ENCODE measurements at places on chromosomes 2 and 18.

- no peak for DNase-seq
These were observed 44.3 kb upstream of the CAB39 start for GRCh38 chr2:230668184-230668938.

- no peak for DNase-seq
These were observed 13.0 kb upstream of the PROC start for GRCh38 chr2:127405255-127405610.

- no peak for DNase-seq
These were observed 219.1 kb downstream of the RTP5 start for GRCh38 chr2:242088471-242089212.

DNA sequence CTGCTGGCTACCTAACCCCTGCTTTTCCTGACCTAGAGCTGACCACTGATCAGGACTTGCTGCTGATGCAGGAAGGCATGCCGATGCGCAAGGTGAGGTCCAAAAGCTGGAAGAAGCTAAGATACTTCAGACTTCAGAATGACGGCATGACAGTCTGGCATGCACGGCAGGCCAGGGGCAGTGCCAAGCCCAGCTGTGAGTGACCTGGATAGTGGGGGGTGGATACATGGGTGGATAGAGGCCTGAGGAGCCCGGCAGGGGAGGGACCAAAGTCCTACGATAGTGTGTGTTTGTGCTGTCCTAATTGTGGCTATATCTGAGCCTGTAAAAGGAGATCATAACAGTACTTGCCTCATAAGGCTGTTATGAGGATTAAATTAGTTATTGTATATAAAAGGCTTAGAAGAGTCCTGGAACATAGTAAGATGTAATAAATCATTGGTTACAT is 8.2 kb downstream of the PLCD4 start:
- no peak for DNase-seq

- no peak for DNase-seq
These were observed 20.3 kb downstream of the PTPN2 start for GRCh38 chr18:12863687-12864216.

GRCh38 chr2:75243219-75243618 is 43.9 kb upstream of the TACR1 start:
- DNase-seq, result no peak

DNA sequence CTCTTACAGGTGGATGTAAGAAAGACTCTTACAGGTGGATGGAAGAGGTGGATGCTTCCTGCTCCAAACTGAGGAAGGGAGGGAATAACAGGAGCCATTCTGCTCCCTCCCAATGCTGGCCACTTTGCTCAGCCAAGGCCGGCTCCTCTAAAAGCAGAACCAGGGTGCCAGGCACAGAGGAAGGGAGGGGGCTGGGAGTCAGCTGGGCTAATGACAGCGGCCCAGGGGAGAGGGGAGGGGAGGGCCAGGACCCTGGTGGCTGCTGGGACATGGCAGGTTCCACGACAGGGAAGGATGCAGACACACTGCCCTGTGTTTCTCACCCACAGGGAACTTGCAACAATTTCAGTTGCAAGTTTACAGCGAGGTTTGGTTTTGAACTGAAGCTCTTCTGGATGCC is 173.4 kb downstream of the ANAPC1 start:
- no peak for DNase-seq

DNA sequence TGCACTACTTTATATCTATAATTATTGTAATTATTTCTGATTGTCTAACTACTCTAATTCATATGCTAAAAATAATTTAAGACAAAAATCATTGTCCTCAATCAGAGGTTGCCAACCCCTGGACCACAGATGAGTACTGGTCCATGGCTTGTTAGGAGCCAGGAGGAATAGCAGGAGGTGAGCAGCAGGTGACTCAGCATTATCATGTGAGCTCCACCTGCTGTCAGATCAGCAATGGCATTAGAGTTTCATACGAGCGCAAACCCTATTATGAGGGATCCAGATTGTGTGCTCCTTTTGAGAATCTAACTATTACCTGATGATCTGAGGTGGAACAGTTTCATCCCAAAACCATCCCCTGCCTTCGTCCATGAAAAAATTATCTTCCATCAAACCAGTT is 1434.4 kb downstream of the LRP1B start:
- DNase-seq, result no peak

DNA sequence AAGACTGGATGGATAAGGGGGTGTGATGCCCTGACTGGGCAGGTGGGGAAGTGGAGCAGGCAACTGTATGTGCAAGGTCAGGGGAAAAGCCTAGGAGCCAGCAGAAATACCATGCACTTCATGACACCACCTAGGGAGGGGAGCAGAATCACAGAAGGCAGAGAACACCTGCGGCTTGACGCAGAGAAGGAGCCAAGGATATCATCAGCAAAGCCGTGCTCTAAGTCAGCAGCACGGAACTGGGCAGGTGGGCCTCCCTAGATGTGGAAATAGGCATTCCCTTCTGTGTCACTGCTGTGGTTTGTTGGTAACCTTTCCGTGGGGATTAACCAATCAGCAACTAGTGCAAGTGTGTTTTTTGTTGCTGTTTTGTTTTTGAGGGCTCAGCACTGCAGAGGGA is 41.3 kb downstream of the HDLBP start:
- DNase-seq, result no peak

DNA sequence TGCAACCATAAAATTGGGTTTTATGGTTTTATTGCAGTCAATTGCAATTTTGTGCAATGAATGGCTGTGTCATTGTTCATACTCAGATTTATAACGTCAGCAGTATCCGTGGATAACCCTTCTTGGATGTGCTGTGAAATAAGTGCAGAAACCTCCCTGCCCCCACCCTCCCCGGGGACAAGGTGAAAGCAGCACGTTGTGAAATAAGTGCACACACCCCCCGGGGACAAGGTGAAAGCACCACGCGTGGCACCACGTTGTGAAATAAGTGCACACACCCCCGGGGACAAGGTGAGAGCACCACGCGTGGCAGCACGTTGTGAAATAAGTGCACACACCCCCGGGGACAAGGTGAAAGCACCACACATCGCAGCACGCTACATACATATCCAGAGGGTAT is 93.6 kb upstream of the NFATC1 start:
- no peak for DNase-seq

DNA sequence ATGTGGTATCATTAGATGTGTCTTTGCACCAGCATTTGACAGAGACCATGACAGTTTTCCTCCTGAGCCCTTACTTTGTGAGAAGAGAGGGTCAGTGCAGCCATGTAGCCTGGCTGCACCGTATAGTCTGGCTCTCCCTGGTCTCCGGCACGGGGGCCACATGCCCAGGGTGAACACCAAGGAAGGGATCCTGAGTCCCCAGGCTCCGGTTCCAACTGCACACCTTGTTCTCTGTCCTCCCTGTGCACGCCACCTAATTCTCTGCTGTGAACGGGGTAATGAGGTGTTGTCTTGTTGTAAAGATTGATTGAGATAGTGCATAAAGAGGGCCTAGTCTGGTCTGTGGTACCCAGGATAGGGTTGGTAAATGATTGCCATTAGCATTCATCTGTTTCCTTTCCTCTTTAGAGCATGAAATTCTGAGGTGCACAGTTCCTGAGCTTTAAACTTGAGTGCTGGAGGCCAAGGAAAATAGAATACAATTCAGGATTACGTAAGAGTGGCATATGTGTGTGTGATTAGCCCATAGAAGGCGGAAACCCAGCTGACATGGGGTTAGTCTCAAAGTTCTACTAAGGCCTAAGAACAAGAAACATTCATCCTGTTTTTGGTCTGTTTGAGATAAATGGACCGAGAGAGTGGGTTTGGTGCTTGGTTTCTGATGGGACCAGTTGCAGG is 55.5 kb downstream of the NCK2 start:
- DNase-seq, result no peak

- no peak for DNase-seq
These were observed 199.5 kb upstream of the RGPD4 start for GRCh38 chr2:107627164-107627563.

GRCh38 chr2:34288016-34288415 is 688.9 kb upstream of the FAM98A start:
- no peak for DNase-seq

DNA sequence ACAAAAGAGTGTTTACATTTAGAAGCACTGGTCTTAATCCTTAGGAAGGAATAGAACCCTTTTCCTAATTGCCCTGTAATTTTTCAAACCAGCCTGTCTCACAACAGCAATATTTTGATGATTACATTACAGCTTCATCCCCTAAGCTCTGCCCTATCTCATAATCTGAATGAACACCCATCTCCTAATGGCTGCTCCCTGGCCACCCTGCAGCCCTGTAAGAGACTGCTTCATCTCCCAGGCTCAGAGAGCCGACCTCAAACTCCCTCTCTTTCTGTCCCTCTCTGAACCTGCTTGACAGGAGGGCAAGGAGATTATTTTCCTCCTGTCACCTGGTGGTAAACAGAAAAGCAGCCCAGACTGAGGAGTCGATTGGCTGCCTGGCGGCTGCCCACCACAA is 107.8 kb downstream of the MAIP1 start:
- DNase-seq, result no peak

- DNase-seq, result no peak
These were observed 60.5 kb upstream of the PELI1 start for GRCh38 chr2:64204703-64205102.

DNA sequence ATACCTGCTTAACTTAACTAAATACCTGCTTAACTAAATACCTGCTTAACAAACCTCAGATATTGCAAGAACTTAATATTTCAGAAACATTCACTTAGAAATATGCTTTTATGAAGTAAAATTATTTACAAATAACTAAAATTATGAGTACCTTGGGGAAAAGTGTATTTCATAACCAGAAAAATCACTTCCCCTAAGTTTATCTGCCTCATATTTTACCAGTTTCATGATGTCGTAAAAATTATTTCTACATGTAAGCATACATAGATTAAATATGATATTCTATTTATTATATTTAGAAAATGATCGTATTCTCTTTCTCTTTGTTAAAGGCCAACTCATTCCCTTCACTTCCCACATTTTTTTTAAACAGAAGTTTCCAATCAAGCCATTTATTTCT is 41.5 kb upstream of the DSC1 start:
- DNase-seq, result no peak

DNA sequence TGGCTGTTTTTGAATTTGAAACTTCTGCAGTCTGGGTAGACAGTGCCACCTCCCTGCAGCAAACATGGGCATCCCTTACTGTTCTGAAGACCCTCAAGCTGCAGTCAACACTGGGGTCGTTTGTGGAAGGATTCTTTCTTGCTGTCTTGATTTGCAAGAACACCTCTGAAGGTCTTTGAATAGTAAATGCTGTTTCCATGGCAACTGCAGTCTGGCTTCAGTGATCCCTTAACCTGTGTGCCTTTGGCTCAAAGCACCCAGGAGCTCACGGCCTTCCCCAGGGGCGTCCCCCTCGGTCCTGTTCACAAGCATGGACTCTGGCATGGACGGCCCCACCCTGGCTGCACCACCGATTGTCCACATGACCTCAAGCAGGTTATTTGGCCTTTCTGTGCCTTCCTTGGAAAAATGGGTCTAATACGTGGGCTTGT is 38.3 kb downstream of the LRRFIP1 start:
- no peak for DNase-seq

- DNase-seq, result no peak
These were observed 296.8 kb upstream of the ZNF521 start for GRCh38 chr18:25648716-25649260.

DNA sequence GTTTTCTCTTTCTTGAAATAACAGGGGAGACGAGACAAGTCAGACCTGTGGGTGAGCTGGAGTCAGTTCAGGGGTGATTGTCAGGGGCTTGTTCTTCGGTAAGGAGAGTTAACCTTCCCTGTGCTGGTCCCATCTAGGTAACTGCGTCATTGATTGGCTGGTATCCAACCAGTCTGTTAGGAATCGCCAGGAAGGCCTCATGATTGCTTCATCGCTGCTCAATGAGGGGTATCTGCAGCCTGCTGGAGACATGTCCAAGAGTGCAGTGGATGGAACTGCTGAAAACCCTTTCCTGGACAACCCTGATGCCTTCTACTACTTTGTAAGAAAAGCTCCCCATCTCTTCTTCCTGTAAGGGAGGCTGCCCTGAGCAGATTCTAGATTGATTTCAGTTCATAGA is 21.3 kb downstream of the PLEK start:
- DNase-seq, result no peak

DNA sequence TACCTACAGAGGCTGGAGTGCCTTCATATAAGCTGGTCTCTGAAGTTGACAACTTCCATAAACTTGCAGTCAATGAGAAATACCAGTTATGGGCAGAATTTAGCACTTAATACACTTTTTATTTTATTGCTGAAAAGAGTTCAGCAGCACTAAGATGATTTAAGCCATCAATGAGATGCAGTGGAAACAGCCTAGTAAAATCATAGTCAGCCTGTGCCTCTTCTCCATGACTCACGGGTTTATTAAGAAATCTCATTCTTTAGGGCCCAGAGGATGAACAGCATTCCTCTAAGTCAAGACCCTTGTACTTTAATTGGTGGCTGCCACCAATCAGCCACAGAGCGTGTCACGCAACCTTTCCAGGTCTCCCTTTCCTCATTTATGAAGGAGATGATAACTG is 1357.9 kb upstream of the CELF4 start:
- DNase-seq, result no peak

DNA sequence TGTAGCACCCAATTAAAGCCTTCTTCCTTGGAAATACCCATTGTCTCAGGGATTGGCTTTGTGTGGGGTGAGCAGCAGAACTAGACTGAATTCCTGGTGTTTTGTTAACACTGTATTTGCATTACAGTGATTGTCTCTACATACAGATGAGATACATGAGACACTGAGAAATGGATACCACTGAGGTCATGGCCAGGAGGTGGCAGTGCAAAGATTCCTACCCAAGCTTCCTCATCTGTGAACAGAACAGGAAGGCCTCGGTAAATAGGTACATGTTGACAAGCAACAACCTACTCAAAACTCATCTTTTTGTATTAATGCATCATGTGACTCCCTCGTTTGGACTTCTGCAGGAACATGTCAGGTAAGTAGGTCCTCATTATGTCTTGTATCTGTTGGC is 445.8 kb upstream of the RGPD4 start:
- DNase-seq, result no peak

DNA sequence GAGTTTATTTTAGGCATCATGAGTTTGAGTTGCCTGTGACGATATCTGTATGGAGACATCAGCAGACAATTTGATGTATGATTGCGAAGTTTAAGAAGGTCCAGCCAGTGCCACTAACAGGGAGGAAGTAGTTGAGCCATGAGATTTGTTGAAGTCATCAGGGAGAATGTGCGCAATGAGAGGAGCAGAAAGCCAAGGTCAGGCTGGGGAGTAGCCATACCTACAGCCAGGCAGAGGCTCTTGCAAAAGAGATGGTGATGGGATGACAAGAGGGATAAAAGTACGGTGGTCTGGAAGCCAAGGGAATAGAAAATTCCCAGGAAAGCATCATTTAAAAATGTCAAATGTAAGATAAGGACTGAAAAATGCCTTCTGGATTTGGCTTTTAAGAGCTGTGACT is 51.2 kb downstream of the LIMS1 start:
- DNase-seq, result no peak

GRCh38 chr2:129192841-129193253 is 786.6 kb upstream of the RAB6C start:
- DNase-seq, result no peak

- DNase-seq, result no peak
These were observed 209.4 kb upstream of the SP5 start for GRCh38 chr2:170505631-170506275.

- no peak for DNase-seq
These were observed 8.4 kb downstream of the PTMA start for GRCh38 chr2:231716666-231717280.

GRCh38 chr18:62339106-62339988 is 14.2 kb downstream of the TNFRSF11A start:
- DNase-seq, result no peak

- no peak for DNase-seq
These were observed 144.6 kb upstream of the RMP24 start for GRCh38 chr18:35827903-35828275.

- DNase-seq, result no peak
These were observed 53.4 kb downstream of the KIF5C start for GRCh38 chr2:148928395-148928794.

- DNase-seq, result no peak
These were observed 678.9 kb upstream of the LRRTM4 start for GRCh38 chr2:78201064-78201575.

Data from glomerular endothelial cell (primary cell).